ENCODE measurements at places on chromosomes 6 and 20.

GRCh38 chr6:1576166-1576565, 33.5 kb upstream of the FOXC1 start:
- DNase-seq: no peak

DNA sequence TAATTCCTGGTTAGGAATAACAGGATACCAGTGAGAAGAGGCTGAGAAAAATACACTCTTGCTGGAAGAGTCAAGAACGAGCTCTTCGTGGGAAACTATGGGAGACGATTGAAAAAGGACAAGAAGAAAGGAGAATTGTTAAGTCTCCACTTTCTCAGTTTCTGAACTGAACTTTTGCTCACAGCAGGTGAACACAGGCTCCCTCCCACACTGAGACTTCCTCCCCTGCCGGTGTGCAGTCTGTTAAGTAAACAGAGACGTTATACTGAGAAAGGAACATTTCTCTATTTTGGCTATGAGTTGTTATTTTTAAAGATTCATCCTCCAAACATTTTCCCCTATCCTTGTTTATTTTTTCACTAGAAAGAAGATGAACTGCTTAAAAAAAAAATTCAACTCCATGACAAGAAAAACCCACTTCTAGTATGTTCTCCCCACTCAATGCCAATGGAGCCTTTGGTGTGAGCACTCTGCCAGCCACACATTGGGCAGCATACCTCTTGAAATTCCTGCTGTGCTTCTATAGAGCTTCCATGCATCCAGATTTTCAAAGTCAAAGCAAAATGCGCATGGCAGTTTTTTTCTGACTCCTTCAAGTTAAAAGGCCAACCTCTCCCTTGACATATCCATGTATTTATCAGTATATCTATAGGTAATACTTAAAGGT, 250.5 kb downstream of the ESR1 start:
- DNase-seq: no peak

DNA sequence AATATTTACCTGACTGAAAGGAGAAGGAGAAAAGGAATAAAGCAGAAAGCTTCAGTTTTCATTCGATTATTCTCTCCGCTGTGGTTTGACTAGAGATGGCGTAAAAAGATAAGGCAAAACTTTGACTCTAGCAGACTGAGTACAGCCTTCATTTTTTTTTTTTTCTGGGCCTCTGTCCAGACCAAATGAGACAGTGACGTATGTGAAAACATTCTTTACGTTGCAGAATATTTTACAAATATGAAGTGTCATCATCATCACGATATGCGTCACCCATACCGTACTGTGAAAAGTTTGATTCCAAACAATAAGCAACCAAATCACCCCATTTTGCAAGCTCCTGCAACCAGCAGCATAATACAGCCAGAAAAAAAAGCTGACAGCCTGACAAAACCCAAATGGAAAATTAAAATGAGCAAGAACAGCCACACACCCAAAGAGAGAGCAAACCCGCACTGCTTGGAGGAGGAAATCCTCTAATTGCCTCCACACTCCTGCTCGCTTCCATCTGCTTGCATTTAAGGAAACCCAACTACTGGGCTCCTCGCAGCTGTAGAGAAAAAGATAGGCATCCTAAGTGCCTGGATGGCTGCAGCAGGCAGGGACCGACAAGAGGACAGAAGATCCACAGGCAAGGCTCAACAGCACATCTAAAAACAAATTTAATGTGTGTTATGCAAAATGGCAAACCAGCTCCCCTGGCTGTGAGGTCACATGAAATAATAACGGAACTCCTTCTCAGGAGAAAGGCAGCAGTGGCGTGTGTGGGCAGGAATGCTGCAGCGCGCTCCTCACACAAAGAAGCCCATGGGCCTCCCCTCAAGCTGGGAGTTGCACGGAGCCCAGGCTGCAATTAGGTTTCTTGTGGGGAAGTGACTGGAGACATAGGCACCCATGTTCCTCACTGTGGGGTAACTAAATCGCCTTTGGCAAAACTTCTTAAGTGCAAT, 113.1 kb downstream of the FYN start:
- DNase-seq: peak; percentile 62

GRCh38 chr20:24157213-24157612, 168.6 kb upstream of the GGTLC1 start:
- DNase-seq: no peak

DNA sequence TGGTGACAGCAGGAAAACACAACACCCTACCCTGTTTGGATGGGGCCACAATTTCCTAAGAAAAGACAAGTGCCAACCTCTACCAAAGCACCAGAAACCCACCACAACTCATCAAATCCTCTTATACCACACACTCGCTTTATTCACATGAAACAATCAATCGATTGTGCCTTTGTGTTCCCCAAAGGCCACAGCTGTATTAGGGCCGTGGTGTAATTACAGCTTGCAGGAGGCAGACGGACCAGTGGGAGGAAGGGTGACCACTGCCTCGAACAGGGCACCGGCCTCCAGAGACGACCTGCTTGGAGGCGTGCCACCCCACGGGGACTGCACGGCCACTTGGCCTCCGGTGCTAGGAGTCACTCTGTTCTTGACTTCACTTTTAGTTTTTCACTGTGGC, 264.1 kb downstream of the FOXC1 start:
- no peak for DNase-seq

GRCh38 chr20:48793776-48794175, 34.0 kb downstream of the PREX1 start:
- no peak for DNase-seq

- no peak for DNase-seq
Observed at GRCh38 chr6:11412616-11413015, 124.9 kb upstream of the TMEM170B start.

- DNase-seq: no peak
Observed at GRCh38 chr20:33232486-33233072, 3.2 kb upstream of the BPIFA1 start.

GRCh38 chr20:21238818-21239536, 64.2 kb upstream of the XRN2 start:
- DNase-seq: no peak

DNA sequence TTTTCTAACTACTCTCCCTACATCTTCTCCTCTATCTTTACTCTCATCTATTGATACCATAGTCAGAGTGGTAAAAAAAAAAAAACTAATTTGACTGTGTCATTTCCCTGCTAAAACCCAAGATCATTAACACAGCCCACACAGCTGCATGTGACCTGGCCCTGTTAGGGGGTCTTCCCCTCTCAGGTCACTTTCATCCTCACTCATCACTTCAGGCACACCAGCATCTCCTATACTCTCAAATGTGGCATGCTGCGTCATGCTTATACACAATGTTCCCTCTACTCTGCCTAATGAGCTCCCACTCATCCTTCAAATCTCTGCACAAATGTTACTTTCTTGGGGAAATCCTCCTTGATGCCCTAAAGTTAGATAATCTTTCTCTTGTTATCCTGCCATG, 86.8 kb downstream of the CDK19 start:
- DNase-seq: no peak

DNA sequence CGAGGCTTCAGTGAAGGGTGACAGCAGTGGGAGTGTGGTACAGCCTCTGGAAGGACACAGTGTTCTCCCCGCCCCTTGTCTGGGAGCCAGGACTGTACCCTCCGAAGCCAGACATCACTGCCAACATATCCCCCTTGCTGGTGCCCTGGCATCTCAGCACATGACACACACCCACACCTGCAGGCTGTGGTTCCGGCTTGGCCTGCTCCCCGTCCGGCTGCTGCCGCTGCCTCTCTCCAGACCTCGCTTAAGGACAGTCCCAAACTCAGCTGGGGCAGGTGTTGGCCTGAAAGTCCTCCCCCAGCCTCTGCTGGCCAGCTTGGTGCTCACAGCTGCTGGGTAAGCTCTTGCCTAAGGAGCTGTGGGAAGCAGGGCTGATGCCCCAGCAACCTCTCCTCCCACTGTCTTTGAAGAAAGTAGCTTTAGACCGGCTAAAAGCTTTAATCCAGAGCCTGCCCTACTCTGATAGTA, 7.0 kb downstream of the EMILIN3 start:
- no peak for DNase-seq

DNA sequence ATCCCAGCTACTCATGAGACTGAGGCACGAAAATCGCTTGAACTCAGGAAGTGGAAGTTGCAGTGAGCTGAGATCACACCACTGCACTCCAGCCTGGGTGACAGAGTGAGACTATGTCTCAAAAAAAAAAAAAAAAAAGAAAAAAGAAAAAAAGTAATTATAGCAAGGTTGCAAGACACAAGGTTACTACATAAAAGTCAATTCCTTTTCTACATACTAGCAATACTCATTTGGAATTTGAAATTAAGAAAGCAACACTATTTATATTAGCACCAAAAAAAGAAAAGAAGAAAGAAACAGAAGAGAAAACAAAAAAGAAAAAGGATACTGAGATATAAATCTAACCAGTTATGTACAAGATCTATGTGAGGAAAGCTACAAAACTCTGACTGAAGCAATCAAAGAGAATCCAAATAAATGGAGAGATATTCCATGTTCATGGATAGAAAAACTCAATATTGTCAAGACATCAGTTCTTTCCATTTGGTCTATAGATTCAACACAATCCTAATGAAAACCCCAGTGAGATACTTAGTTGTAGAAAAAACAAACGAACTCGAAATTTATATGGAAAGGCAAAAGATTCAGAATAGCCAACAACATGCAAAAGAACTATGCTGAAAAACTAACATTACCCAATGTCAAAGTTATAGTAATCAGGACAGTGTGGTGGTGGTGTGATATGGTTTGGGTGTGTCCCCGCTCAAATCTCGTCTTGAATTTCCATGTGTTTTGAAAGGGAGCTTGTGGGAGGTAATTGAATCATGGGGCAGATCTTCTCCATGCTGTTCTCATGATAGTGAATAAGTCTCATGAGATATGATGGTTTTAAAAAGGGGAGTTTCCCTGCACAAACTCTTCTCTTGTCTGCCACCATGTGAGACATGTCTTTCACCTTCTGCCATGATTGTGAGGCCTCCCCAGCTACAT, 73.3 kb downstream of the GPX5 start:
- no peak for DNase-seq

DNA sequence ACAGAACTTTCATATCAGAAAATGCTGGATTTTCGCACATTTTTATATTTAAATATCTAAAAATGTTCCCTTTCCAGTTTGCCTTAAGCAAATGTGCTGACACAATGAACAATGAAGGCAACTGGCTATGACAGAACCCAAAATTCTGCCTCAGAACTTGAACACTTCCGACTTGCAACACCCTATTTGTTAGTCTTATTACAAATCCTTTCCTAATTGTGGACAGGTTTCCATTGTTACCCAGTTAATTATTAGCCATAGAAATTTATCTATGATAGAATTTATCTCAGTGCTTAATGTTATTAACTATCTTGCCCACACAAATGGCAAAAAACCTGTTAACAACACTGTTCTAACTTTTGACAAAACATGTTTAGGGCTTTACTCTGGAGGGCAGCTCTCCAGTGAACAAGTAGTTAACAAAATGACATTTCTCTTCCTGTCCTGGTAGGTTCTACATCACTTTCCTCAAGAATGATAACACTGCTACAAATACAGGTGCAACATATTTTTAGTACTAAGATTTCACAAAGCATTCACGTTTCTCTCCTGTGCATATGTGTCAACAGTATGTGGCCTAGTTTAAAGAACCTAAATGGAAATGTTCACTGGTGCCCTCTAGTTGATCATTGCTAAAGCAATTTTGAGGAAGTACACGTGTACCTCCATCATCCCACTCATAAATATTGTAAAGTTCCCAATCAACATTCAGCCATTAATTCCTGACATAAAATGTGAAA, 58.4 kb downstream of the HIVEP2 start:
- DNase-seq: no peak

- DNase-seq: no peak
Observed at GRCh38 chr6:147699140-147699539, 190.7 kb downstream of the SAMD5 start.

DNA sequence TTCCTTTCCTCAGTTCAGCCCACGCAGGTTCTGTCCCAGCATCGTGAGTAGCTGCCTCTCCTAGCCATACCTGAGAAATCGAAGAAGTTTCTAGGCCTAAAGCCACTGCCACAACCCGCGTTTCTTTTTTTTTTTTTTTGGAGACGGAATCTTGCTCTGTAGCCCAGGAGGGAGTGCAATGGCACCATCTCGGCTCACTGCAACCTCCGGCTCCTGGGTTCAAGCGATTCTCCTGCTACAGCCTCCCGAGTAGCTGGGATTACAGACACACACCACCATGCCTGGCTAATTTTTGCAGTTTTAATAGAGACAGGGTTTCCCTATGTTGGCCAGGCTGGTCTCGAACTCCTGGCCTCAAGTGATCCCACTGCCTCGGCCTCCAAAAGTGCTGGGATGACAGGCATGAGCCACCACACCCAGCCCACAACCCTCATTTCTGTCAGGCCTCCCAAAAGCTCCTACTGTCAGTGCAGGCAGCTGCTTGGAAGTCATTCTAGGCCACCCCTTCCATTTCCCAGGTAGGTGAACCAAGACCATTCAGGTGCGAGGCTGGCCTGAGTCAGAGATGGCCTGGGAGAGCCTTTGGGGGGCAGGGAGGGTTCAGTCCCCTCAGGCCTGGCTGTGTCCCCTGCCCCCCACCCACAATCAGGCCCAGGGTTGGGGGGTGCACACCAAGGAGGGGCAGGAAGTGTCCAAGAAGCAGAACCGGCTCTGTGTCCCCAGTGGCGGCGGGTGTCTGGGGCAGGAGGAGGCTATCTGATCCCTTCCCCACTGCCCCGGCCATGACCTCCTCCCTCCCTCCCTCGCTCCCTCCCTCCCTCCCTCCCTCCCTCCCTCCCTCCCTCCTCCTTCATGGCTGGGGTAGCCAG, 47.2 kb downstream of the NOL4L start:
- DNase-seq: no peak

DNA sequence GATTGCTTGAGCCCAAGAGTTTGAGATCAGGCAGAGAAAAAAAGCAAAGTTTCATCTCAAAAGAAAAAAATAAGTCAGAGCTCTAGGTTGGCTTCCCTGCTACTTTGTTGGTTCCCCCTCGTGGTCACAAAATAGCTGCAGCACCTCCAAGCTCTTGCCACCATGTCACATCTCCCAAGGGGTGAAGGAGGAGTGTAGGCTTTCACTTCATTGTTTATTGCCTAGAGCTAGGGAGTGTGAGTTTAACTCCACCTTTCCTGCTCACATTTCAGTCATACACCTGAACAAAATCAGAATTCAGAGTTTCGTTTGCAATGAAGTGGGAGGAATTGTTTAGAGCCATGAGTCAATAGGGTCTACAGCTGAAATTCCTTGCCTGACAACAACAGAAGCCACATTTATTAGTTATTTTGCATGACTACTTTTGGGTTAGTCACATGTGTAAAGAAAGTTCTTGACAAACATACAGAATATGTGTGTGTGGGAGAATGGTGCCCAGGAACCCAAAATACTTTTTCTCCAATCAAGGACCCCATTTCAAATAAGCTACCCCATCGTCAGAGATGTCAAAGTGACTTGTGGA, 56.2 kb upstream of the UFL1 start:
- DNase-seq: no peak

DNA sequence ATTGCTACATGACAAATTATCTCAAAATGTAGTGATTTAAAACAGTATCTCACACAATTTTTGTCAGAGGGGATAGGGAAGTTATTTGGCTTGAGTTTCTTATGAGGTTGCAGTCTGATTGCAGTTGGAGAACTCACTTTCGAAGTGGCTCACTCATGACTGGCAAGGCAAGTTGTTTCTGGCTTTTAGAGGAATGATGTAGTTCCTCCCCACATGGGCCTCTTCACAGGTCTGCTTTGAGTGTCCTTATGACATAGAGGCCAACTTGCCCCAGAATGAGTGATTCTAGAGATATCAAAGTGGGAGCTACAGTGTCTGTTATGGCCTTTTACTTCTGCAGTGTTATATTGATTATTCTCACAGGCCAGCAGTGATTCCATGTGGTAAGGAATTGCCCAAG, 6.1 kb downstream of the DOP1A start:
- DNase-seq: no peak

Measured in effector CD4-positive, alpha-beta T cell (primary cell).